Lung (tissue), 17 donors: ENCODE measurements at places on chromosomes 16 and 17.

DNA sequence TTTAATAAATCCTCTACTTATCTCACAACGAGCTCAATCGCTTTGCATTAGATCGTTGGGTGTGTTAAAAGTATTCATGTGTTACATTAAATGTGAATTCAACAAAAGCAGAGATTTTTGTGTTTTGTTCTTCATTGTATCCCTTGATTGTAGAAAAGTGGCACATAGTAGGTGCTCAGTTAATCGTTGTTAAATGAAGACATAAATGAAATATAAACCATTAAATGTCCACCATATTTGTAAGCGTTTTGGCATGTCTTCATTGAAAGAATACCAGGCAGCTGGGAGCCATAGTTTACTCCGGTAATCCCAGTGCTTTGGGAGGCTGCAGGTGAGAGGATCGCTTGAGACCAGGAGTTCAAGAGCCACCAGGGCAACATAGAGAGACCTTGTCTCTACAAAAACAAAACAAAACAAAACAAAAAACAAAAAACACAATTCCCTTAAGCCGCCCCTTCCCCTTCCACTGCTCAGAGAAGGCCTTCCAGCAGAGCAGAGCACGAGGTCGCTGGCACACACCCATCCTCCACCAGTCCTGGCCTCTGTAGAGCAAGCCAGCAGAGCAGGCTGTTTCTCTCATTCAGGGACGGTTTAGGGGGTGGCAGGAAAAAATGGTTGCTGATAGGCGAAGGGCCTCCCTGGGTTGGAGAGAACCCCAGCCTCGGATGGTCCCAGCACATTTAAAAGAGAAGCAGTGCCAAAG, 673 bp upstream of the CHD9 start:
- no peak for DNase-seq

GRCh38 chr16:71242036-71242435, 11.5 kb upstream of the HYDIN start:
- no peak for DNase-seq

GRCh38 chr17:74094651-74095050, 108.8 kb upstream of the RPL38 start:
- no peak for DNase-seq

DNA sequence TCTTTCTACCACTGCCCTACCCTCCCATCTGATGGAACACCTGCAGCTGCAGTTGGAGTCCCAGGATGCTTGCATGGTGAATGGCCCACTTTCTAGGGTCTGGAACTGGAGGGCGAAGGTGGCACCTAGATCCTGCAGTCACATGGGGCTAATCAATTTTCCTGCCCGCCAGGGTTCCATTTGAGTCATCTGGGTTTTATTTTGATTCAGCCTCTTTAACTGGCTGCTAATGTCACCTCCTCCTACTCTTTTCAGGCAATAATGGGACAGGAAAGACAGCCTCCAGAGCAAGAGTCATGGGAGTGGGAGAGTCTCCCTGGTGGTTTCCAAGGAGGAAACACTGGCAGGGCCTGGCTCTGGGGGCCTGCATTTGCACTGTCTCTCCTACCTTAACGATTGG, 3.8 kb upstream of the TBKBP1 start:
- no peak for DNase-seq

DNA sequence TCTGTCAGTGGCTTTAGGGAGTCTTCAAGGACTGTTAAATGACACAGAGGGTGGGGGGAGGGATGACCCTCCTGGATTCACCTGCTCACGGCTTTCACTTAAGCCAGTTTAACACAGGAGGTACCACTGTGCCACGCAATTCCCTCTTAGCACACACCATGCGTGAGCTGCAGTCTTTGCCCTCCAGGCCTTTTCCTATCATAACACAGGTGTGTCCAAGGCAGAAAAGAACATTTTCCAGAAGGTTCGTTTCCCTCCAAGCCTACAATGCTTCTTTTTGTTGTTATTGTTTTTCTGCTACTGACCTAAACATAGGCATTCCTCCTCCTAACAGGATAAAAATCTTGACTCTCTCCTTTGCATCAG, 1.1 kb downstream of the ZFHX3 start:
- no peak for DNase-seq

GRCh38 chr17:34436607-34437006, 73.6 kb upstream of the CCL1 start:
- no peak for DNase-seq

GRCh38 chr16:1691276-1691675, 13.2 kb downstream of the JPT2 start:
- no peak for DNase-seq

GRCh38 chr17:75878174-75878998, at the start of gene TRIM47:
Gene TRIM47 (minus strand): TSS chr17:75878581. CDS start chr17:75878548, 33 bp downstream.
- peak; percentile 90 for DNase-seq

DNA sequence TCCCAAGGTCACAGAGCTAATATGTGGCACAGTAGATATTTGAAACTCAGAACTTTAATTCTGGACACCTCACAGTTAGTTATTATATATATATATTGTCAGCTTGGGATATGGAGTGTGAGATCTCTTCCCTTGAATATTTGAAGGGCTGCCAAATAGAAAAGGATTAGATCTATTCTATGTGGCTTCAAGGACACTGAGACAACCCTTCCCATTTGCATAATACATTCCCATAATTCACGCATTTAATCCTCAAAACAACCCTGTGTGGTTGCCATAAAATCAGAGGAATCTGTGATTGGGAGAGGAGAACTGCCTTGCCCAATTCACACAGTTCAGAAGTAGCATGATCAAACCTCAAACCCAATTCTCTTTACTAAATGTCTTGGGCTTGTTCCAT, 365.8 kb upstream of the DYNLRB2 start:
- DNase-seq = no peak

GRCh38 chr16:23156946-23157460, 7.8 kb upstream of the USP31 start:
- no peak for DNase-seq

DNA sequence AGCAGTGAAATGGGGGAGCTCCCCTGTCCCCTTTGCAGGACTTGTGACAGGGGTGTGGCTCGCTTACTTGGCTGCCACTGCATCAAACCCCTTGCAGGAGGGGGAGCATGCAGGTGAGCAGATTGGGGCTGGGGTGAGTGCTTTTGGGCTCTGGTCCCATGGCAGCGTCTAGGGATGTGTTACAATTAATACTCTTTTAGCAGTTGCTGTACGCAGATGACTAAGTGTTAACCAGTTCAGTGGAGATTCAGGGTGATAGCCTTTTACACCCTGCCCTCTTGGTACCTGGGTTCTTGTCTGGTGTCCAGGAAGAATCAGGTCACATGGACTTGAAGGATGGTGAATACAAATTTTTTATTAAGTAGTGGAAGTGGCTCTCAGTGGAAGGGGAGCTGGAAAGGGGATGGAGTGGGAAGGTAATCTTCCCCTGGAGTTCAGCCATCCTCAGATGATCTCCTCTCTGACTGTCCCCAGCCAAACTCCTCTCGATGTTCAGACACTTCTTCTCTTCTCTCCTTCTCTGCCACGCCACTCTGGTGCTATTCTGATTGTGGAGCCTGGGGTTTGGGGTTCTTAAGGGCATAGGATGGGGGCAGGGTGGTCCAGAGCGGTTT, 100.1 kb downstream of the MARF1 start:
- DNase-seq = no peak

GRCh38 chr17:4136373-4136772, 6.5 kb downstream of the ZZEF1 start:
- peak; percentile 19 for DNase-seq

DNA sequence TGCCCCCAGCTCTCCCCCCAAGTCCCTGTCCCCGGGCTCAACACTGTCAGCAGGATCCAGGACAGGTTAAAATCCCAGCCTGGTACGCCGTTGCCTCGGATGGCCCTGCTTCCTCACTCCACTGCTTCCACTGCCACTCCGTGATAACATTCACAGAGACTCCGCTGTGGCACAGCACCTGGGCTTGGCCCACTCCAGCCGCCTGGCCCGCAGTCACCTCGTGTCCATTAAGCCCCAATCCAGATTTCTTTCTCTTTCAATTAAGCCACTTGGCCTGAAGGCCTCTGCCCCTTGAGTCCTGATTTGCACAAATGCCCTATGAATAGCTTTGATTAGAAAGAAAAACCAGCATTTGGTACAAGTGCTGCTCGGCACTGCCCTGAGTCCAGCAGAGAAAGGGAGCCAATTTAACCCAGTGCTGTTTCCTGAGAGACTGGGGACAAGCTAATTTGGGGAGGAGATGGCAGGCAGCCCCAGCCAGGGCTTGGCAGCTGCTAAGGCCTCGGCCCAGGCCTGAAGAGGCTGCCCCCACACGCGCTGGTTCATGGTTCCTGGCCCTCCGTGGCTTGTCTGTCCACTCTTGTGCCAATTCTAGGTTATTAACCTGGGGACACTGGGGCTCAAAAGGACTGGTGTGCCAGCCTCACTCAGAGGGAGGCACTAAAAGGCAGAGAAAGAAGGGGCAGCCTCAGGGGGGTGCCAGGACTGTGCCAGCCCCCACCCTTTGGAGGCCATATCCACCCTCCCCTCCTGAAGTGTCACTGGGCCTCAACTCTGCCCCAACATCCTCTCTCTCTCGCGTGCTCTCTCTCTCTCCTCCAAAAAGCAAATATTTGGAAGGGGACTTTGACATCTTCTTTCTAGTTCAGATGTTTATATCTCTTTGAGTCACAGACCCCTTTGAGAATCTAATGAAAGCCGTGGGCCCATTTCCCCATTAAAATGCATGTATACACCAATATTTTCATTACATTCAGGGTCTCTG, 29.8 kb upstream of the SPPL2C start:
- DNase-seq = no peak

DNA sequence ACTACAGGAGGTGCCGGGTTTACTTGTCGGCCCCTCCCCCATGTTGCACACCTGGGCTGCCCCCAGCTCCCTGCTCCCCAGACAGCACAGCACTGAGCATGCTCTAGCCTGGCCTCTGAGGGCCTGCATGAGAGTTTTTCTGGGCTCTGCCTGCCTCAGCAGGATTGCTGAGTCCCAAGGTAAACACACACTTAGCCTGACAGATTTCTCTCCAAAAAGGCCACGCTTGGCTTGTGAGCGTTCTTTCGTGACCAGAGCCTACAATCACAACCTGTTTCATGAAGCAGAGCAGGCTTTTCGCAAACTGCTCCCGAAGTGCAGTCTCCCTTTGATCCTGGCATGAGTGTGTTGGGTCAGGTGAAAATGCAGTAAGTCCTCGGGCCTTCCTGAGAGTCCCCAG, 9.8 kb upstream of the CD300E start:
- no peak for DNase-seq

DNA sequence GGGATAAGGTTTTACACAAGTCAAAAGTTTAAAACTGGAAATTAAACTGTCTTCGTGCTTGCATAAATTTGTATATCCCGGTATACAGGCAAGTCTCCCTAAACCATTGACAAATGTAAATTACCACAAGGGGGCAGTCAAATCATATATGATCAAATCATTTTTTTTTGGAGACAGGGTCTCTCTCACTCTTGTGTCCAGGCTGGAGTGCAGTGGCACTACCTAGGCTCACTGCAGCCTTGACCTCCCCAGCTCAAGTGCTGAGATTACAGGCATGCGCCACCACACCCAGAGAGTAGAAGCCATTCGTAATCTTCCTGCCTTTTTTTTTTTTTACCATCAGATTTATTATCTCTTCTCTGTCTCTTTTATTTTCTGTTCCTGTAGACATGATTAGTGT, 18.5 kb downstream of the TOP2A start:
- peak; percentile 80 for DNase-seq

DNA sequence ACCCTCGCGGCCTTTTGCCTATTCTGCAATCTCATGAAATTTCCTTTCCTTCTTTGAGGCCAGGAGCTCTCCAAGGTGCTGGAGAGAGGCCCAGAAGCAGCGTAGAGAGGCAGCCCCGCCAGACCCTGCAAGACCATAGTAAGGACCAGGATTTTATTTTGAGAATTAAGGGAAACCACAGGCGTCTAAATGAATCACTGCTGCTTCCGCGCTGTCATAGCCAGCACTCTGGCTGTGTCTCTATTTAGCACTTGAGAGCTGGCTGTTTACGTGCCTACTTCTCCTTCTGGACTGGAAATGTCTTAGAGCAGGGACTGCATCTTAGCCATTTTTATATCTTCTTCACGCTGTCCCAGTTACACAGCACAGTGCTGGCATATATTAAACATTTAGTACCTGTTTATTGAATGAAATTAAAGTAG, 37.6 kb upstream of the PIRT start:
- peak; percentile 71 for DNase-seq

- DNase-seq = no peak
Measured at GRCh38 chr16:34802848-34803599, 1343.6 kb downstream of the TP53TG3F start.

DNA sequence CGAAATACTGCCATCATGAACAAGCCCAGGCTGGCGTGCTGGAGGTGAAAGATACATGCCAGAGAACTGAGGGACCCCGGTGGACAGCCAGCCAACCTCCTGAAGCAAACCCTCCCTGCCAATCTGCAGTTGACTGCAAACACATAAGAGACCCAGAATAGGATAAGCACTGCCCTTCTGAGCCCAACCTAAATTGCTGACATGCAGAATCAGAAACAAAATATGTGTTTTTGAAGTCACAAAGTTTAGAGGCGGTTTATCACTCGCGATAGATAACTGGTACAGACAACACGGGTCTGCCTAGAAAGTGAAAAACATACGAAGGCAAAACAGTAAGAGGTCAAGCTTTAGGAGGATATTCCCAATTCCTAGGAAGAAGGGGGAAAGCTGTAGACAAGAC, 14.6 kb downstream of the TOX3 start:
- DNase-seq = no peak

- no peak for DNase-seq
Measured at GRCh38 chr17:81030741-81031565, 4.0 kb upstream of the BAIAP2 start.

DNA sequence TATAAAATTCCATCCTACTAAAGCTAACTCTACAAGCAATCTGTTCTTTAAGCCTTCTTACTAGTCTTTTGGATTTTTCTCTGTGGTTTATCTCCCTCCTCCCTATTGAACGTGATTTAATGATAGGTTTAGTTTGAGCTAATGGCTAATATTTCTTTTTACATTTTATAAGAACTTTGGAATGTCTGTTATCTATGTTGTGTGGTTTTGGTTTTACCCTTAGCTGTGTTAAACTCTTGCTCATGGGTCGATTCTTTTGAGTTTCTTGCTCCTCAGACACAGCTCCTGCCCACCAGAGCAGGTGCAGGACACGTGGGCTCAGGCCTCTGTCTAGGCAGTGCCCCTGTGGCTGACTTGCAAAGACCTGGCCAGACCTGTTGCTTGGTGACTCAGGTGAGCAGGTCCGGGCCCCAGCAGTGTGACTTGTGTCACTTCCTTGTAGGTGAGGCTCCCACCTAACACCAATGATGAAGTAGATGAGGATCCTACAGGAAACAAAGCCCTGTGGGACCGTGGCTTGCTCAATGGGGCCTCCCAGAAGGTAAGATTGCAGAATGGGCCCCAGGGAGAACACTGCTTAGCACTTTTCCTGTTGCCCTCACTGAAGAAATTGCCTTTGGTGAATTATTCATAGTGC, 45.1 kb downstream of the SF3B3 start:
- no peak for DNase-seq

DNA sequence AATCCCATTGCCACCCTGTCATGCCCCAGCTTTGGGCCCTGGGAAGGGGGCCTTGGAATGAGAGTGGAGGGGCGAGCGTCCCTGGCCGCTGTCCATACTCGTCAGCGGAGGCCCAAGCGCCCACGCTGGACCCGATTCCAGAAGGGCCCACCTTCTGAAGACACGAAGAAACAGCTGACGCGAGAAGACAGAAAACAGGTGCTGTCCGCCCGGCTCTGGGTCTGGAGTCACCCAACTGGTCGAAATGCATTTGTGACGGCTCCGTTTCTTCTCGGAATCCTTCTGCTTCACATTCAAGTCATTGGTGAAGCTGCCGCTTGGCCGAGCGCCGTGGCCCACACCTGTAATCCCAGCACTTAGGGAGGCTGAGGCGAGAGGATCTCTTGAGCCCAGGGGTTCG, 52.9 kb upstream of the PVALEF start:
- DNase-seq = no peak

- DNase-seq = no peak
Measured at GRCh38 chr17:19551165-19551564, 17.5 kb downstream of the SLC47A1 start.
